ENCODE measurements at places on chromosomes 5 and 9.

GRCh38 chr9:116157436-116158138, 4.0 kb downstream of the PAPPA start:
- DNase-seq, result no peak

- no peak for DNase-seq
Measured at GRCh38 chr5:64690104-64690416, 243 bp upstream of the SHISAL2B start.

DNA sequence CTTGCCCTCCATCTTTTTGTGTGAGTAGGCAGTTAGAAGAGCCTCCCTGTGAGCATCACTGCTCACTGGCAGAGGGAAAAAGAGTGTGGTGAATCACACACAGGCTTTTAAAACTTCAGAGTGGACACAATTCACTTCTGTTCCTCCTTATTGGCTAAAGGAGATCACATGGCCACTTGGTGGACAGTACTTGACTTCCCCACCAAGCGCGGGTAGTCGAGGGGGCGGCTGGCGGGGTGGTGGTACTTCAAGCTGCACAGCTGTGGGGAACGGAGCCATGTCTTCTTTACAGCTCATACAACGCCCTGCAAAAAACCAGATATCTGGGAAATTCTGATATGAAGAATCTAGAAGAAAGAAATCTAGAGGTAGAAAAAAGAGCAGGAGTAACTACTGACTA, 95.4 kb downstream of the PAM start:
- DNase-seq, result no peak

- DNase-seq, result no peak
Measured at GRCh38 chr5:129069292-129069691, 25.3 kb upstream of the ISOC1 start.

GRCh38 chr9:95409650-95410426, 92.3 kb upstream of the FANCC start:
- DNase-seq, result no peak

DNA sequence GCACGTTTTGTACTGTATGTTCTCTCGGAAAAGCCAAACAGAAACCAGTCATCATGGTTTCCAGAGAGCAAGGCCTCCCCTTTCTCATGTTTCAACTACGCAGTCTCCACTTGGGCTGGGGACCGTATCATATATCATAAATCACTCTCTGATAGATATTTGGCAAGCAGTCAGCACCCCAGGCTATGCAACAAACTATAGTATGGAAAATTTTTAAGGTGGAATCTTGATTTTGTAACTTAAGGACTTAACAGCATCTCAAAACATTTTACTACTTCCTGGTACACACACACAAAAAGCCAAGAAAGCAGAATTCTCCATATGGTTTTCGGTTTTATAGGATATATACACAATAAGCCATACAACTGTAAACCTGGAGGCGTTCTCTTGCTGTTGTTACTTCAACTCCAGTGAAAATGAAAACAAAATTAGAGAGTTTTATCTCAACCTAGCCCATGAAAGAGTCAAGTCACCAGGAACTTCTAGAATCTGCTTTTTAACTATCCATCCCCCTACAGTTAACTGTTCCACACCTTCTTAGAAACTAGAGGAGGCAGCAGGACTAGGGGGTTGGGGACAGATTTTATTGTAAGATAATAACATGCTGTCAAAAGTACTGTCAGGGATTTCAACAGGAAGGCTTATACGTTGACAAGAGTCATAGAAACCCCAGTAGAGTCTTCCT, 283.4 kb downstream of the NFIB start:
- no peak for DNase-seq

- no peak for DNase-seq
Measured at GRCh38 chr9:123162791-123163345, 105.5 kb downstream of the STRBP start.

Measured in CD4-positive, alpha-beta T cell treated with Interleukin-1 beta for 1 hour (primary cell).